Stimulated activated CD8-positive, alpha-beta memory T cell treated with anti-CD3 and anti-CD28 coated beads, Interleukin-2, amount 100 ng/mL, for 1 hour (primary cell): ENCODE measurements at places on chromosomes 4 and X.

DNA sequence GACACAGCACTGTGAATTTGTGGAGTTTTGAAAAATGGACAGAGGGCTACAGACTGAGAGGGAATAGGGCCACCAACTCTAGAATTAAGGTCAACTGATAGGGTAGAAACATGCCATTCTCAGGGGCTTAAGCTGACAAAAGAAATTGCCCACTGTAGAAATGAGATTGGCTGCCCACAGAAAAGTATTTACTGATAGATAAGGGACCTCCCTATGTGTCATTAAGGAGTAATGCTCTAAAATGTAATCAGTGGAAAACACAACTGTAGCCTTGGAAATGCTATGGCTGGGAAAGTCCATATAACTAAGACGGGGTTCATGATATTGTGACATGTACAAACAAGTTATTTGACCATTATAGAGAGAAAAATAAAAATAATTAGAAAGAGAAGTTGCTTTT lies 4.6 kb downstream of the RTL9 start:
- no peak for DNase-seq

- no peak for DNase-seq
These were observed 11.4 kb downstream of the TMEM165 start for GRCh38 chr4:55407119-55407518.

DNA sequence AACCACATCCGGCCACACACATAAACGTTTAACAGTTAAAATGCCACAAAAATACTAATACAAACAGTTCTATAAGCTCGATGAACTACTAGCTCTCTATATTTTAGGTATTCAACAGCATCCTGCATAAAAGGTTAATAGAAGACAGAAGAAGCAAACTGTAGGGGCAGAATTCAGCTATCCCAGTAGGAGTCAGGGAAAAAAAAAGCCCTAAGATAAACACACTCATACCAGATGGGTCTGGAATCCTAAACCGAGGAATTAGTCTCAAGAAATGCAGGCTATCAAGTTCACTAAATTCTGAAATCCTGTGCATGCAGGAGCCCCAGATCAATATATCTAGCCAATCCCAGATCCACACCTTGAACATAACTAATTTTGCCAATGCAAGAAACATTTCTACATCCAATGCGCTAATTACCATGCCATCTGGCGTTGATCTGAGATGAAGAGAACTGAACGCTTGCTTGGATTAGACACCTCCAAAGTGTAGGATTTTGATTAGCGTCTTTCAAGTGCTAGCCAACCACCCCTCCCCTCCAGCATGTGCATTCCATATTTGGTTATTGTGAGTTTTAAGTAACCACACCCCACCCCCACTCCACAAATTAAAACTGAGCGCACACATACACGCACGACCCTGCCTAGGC lies 512.2 kb upstream of the INTU start:
- DNase-seq: no peak

DNA sequence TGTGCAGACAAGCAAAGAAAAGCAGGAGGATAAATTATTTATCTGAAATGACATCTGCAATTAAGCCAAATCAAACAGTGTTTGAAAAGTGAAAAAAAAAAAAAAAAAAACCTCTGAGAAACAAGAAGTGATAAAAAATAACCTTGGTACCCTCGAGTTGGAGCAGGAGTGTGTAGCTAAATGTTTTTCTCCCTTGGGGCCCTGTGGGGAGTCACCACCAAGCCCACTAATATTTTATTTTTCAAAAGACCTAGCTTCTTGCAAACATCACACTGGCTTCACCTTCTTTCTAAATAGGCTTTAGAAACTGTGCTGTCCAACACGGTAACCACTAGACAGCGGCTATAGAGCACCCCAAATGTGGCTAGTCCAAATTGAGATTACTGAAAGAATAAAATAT lies 47.7 kb downstream of the SNX25 start:
- no peak for DNase-seq

DNA sequence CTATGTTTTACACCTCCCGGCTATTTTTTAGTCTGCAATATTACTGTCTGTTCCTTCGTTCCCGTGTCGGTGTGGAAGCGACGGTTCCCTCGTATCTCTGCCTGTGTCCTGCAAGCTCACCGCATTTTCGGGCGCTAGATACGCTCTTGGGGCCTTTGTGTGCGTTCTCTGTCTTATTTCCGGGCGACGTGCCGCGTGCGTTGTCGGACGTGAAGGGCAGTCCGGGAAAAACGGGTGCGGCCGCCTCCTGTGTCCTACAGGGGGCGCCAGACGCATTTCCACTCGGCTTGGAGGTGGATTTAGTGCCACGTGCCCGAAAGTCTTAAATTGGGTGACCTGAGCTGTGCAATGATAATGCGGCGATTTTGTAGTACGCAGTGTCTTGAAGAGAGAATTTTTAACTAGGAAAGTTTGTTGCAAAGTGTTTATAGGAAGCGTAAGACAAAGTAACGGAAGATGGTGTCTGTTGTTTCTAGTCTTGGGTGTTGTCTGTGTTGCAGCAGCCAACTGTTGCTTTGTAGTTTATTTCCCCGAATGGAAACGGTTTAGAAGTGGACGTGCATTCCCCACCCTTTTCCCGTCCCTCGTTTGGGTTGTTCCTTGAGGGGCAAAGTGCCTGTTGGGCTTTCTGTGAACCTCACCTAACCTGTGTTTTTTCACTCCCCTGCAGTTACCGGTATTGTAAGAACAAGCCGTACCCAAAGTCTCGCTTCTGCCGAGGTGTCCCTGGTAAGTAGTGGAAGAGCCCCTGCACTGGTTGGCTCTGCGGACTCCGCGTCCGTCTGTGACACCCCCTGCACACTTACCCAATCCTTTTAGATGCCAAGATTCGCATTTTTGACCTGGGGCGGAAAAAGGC lies 720 bp downstream of the RPL10 start:
- DNase-seq: peak; percentile 69

DNA sequence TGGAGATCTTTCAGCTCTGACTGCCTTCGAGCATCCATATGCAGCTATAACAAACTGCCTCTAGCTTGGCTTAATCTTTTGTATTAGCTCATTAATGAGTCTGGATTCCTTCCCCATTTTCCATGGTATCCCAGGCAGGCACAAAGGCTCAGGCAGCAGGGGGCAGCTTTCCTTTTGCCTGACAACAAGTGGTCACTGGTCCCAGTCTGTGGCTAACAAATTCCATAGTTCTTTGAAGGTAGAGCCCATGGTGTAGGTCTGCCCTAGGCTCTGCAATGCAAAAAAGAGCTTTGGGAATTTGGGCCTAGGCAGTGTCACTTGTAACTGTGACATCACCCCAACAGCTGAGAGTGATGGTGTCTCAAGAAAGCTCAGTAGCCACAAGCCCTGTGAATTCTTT lies 234.4 kb upstream of the GPC4 start:
- DNase-seq: no peak

GRCh38 chr4:82780752-82781231 lies 17.8 kb downstream of the SCD5 start:
- no peak for DNase-seq

DNA sequence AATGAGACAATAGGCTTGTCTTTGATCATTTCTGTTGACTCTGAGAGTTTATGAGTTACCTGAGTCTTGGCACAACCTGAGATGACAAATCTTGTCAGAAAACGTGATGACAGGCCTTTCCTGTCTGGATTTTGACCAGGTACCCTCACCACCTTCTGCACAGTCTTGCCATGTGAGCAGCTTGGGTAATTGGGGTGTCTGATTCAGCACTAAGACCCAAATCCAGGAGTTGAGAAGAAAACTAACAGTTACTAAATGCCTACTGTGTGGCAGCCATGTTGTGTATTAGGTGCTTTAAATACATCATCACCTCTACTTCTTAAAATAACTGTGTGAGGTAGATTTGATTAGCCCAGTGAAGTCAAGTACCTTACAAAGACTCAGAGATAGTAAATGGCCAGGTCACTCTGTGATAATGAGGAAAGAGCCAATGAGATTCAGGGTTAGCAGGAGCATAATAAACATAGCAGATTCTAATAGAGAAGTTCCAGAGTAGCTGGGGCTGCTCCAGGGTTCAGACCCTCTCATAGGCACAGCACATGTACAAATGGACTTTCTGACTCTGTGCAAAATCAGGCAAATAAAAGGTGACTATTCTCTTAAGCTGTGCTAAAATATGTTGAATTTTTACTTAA lies 2.8 kb downstream of the EREG start:
- no peak for DNase-seq

GRCh38 chrX:21655901-21656586 lies 2.1 kb downstream of the KLHL34 start:
- no peak for DNase-seq
